Left forelimb (tissue), 1 donor: ENCODE measurements at places on chromosomes 13 and 19.
A peak's percentile ranks its signal among the peaks of the same experiment; 100 is the strongest.

DNA sequence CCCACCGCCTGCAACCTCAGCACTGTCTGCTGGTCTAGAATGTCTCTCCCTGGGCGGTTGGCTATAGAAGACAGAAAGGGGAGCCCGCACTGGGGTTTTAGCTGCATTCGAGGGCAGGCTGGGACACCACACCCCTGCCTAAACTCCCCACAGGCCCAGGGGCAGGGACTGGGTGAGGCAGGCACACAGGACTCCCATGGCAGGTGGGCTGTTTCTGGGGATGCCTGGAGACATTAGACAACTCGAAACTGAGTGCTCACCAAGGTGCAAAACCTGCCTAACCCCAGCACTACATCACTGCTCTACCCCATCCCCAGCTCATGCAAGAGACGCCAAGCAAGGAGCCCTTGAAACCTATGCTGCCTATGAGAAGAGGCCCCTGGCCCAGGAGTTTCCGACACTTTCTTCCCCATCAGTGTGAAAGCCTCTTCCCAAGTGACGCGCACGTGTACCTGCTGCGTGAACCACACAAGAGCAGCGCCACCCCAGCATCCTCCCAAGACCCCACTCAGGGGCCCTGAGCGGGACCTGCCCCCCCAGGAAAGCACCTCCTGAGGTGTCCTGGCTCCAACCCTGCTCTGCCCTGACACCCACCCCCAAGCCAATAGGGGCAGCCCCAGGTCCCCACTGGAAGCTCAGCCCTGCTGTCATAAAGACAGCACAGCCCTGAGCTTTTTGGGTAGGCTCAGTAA, 121.2 kb downstream of the TUBA3C start:
- DNase-seq = no peak

GRCh38 chr19:54792814-54793213, 10.6 kb upstream of the KIR2DL4 start:
- DNase-seq = no peak

DNA sequence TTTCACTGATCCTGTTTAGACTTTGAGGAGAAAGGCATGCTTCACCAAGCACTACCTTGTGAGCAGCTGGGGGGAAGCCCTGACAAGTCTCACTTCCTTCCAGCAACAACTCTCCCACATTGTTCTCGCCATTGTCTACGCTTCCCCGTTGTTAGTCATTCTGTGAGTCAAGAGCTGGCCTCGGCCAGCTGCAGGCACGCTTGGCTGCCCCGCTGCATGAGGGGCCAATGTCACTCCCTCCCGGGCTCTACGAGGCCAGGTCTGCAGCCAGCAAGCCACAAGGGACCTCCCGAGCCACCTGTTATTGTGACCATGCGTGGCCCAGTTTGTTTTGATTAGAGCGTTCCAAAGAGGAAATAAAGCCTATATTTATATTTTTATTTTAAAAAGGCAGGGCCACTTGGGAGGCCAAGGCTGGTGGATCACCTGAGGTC, 220.9 kb downstream of the FOXO1 start:
- no peak for DNase-seq

DNA sequence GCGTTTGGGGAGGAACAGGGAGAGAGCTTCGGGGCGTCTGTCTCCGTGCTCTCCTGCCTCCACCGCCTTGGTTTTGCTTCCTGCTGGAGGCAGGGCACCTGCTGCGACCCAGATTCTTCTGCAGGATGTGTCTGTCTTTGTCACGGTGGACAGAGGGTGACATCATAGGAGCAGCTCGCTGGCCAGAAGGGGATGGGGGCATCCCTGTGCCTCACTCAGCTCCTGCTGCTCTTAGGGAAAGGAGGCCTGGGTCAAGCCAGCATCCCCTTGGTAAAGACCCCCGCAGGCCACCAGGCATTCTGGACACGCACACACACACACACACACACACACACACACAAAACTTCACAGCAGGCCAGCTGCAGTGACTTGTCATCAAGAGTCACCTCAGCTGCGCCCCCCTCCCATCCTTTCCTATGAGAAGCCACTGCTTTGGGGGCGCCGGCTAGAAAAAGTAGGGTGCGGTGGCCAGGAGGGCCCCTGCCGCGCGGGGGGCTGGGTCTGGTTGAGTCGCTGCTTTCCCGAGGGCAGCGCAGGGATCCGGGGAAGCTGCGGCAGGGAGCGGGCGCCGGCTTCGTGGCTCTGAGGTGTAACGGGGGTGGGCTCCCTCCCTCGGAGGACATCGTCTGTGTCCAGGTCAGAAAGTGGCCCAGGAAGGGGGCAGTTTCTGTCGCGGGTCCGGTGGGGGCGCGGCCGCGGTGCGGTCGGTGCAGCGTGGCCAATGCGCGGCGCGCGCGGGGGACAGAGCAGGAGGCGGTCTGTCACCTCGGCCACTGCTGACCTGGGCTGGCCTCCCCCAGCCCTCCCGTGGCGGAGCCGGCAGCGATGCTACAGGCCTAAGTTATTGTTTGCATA, 15.8 kb upstream of the NPAS1 start:
- no peak for DNase-seq

DNA sequence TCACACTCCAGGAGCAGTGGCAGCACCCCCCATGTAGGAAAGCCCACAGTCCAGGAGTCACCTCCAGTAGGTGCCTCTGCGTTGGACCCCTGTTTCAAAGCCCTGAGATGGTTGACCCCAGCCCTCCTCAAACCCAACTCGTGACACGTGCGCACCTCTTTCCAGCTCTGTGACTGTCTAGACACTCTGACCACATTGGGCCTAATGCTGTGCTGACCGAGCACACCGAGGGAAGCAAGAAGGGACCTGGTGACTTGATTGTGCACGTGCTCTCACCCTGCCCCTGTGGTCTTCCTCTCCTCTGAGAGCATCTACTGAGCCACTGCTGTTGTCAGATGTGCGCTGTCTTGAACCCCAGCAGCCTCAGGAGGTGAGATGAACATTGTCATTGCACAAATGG, 22.9 kb upstream of the SLC35E1 start:
- DNase-seq = no peak

DNA sequence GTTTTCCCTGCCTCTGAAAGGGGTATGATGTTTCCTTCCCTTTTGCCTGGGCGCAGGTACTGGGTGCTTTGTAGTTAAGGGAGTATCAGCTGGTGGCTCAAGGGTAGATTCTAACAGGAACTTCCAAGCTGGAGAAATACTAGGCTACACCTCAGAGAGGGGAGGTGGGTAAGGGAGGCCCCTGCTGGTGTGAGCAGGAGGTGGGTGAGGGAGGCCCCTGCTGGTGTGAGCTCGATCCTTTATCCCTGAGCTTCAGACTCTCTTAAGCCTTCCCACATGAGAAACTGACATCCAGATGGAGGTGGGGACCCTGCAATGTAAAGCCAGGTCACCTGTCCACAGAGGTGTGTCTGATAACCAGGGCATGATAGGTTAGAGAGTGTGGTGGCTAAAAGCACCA, 32.1 kb downstream of the CYP2B6 start:
- no peak for DNase-seq

- no peak for DNase-seq
Observed at GRCh38 chr13:38301236-38301635, 48.4 kb upstream of the UFM1 start.

DNA sequence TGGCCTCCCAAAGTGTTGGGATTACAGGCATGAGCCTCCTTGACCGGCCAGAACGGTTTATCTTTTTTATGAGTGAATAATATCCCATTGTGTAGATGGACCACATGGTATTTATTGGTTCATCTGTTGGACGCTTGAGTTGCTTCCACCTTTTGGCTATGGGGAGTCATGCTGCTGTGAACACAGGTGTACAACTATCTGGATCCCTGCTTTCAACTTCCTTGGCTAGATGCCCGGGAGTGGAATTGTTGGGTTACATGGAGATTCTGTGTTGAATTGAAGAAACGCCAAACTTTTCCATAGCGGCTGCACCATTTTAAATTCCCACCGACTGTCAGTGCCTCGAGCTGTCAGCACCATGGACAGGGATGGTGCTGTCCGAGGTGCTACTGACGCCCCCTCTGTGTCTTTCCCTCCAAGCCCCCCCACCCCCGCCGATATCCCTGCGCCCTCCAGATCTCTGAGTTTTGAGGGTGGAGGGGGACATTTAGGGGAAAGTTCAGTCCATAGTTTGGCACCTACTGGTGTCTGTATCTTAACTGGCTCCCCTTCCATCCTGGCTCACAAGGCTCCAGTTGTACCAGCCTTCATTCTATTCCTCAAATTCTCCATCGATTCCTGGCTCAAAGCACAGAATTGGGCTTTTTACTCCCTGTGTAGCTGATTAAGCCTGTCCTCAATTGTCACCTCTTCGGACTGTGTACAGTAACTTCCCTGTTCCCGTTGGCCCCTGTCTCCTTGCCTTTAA, 27.3 kb downstream of the PNPLA6 start:
- DNase-seq = no peak

- DNase-seq = no peak
Observed at GRCh38 chr13:46290434-46290833, 78.7 kb downstream of the LRRC63 start.

- DNase-seq = no peak
Observed at GRCh38 chr19:54882758-54883157, 8.7 kb downstream of the FCAR start.

- DNase-seq = no peak
Observed at GRCh38 chr13:49298416-49298815, 50.7 kb downstream of the CDADC1 start.

- peak; percentile 9 for DNase-seq
Observed at GRCh38 chr13:40503011-40503410, 163.4 kb downstream of the FOXO1 start.

DNA sequence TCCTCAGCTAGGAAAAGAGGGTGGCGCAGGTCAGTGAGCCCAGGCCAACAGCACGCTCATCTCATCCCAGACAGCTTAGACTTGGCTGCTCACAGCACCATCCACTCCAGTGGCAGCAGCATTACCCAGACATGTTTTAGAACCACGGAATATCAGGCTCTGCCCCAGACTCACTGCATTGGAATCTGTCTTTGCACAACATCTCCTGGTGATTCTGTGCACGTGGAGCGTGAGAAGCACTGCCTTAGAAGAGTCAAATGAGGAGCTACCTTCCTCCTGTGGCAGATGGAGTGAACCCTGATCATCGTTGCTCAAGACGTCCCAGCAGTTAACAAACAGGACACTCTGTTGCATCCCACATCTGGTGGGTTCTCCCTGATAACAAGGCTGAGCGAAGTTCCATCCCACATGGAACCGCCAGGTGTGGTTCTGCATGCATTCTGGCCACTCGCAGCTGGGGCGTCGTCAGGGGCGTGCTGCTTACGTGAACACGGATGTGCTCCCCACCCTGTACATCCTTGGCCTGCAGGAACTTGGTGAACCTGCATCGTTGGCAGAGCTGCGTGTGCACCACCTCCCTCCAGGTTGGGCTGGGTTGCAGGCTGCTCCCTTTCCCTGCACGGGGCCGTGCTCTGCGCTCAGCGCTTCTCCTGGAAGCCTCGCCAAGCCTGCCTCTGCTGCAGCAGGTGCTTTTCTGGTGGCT, 25.2 kb upstream of the ATP11A start:
- DNase-seq = no peak
